ENCODE measurements at places on chromosomes 1 and 21.
A peak's percentile ranks its signal among the peaks of the same experiment; 100 is the strongest.

DNA sequence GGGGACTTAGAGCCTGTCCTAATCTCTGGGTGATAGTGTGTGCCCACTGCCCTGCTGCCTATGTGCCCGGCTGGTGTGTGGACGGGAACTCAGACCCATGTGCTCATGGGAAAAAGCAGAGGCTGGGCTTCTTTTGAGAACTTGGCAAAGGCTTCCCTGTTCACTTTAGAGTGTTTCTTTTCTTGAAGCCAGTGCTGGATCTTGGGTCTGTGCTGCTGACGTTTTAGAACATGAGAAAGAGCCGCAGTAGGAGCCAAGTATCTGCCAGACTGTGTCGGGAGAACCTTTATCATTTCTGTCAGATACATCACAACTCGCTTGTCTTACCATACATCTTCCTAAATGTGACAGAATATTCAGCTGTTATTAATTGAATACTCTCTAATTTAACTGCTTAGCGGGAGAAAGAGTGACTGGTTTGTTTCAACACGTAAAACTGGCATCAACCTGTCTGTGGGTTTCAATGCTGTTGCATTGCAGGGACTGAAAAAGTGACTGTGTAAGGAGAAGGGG, 195.2 kb downstream of the PBX1 start:
- peak; percentile 92 for DNase-seq

- no peak for DNase-seq
Observed at GRCh38 chr1:221776495-221777301, 34.8 kb upstream of the DUSP10 start.

- DNase-seq = peak; percentile 38
Observed at GRCh38 chr1:97427371-97427770, 493.5 kb downstream of the DPYD start.

- peak; percentile 48 for DNase-seq
Observed at GRCh38 chr1:241821363-241821762, 26.6 kb upstream of the EXO1 start.

GRCh38 chr1:214021321-214021720, 33.5 kb downstream of the PROX1 start:
- DNase-seq = no peak

- no peak for DNase-seq
Observed at GRCh38 chr1:156848461-156849150, 10.3 kb downstream of the INSRR start.

GRCh38 chr1:212133319-212133718, 97.8 kb downstream of the DTL start:
- no peak for DNase-seq

- no peak for DNase-seq
Observed at GRCh38 chr1:74953622-74954021, 180.6 kb upstream of the LHX8 start.

DNA sequence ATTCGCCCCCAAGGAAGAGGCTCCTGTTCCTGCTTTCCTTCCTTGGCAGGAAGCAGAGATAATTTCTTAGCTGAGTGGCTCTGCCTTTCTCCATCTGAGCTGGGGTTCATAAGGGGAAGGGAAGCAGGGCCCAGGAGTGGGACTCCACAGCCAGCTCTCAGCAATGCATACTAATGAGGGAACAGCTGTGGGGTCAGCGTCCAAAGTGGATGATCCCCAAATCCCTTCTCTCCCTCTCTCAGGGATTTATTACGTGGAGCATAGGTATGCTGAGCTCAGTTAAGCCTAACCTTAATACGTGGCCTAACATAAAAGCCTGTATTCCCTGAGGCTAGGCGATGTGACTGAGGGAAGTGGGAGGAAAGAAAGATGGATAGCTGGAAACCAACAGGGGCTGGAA, 87.3 kb upstream of the CTTNBP2NL start:
- no peak for DNase-seq

DNA sequence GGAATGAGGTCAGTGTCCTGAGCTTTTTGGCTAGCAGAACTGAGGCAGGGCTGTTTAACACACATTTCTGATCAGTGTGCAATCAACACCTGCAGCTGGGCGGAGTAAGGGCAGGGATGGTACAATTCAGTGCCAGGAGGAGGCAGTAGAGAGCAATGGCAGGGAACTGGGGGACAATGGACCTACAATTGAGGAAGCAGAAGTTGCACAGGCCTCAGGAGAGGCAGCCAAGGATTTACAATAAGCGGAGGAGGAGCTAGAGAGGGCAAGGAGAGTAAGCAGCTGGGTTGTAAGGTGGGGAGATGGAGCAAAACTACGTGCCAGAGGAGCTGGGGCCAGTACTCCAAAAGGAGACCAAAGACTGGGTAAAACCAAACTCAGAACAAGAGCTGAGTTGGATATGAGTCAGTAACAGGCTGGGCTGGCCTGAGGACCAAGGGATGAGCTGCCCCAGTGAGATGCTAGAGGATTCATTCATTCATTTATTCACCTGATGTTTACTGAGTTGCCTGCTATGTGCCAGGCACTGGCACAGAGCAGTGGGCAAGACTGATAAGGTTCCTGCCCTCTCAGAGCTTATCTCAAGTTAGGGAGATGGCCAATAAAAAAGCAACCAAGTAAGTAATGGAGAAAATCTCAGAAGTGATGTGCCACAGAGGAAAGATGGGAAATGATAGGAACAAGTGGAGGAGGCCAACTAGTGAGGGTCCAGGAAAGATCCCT, 10.4 kb upstream of the GALE start:
- DNase-seq = no peak

DNA sequence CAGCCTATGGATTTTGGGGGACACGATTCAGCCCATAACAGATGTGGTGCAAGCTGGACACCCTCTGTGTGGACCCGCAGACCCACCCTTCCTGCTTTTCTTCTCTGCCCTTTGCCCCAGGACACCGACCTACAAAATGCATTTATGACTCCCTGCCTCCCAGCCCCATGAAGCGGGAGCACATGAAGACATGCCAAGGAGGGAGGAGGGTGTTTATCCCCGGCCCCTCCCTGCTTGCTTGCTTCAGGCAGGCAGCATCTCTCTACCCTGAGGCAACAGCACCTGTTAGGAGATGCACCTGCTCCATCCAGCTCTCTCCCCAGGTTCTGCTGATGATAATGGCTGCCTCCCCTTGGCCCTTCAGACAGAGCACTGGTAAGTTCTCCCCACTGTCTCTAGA, 187.5 kb downstream of the PSMG1 start:
- DNase-seq = no peak

- DNase-seq = no peak
Observed at GRCh38 chr21:14975136-14975919, 89.5 kb downstream of the NRIP1 start.

DNA sequence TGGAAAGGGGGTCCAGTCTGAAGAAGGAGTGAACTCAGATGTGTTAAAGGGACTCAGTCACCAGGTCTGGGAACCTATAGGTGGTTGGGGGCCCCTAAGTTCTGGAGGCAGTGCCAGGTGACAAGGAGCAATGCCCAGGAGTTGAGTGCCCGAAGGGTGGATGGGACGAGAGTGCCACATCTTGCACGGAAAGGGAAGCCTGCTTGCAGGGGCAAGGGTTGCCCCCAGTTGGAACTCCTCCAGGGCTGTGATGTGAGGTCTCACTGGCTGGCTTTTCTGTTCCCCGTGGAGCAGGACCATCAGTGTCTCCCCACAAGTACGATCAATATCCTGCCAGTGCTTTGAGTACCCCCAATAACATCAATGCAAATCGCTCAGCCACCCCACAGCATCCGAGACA, 107.3 kb downstream of the TOMM20 start:
- DNase-seq = no peak

DNA sequence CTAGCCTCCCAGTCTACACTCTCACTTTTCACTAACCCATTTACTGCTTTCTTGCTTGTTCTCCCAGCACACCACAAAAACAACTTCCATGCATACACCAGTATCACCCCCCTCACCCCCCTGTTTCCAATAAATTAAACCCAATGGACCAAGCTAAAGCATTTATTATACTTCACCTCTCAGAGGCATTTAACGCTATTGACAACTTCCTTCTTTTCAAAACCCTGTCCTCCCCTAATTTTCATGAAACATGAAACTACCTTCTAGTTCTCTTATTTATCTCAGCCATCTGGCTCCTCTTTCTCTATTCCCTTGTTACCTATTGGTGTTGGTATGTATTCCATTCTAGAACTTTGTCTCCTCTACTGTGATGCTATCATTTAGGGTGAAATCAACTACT, 32.3 kb downstream of the PTPRC start:
- DNase-seq = no peak

GRCh38 chr1:183842795-183843144, 37.9 kb downstream of the RGL1 start:
- DNase-seq = no peak

GRCh38 chr1:200179781-200180160, 152.3 kb downstream of the NR5A2 start:
- no peak for DNase-seq

- peak; percentile 30 for DNase-seq
Observed at GRCh38 chr1:71494163-71494562, 413.3 kb upstream of the ZRANB2 start.

DNA sequence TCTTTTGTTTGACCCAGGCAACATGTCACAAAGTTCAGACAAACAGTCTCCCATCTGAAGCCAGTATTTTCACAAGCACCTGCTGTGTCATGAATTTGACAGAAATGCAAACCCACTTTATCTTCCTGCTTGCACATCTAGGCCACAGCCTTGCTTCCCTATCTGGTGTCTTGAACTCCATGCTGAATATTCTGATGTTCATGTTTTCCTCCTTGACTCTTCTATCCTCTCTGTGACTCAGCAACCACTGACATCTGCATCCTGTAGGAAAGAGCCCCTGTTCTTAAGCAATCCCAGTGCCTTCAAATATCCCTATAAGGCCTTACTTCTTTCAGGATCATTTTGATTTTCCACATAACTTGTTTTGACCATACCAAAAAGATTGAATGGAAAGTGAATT, 6.5 kb downstream of the CD55 start:
- DNase-seq = peak; percentile 98

DNA sequence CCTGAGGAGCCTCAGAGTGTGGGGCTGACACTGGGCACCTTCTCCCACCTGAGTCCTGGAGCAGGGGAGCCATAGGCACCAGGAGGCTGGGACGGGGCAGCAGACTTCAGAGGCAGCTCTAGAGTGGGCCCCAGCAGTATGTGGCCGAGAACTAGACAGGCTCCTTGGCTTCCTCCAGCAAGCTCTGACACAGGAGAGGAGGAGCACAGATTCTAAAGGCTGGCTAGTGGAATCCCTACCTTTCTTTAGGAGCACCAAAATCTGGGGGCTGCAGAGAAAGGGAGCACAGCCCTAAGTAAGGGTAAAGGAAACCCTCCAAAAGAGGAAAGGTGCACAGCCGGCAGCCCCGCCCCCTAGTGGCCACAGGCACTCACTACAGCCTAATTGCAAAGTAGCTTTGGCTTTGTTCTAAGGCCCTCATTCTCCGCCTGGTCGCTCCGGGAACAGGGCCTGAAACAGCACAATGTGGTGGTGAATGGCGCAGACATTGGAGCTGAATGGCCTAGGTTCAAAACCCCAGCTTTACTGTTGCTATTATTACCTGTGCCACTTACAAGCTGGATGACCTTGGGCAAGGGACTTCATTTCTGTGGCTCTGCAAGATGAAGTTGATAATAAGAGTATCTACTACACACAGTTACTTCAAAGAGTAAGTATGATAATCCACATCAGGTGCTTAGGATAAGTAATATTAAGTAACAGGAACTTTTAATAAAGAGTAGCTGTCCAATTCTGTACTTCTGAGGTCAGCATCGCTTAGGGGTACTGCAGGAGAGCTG, 8.8 kb upstream of the GUCA2A start:
- no peak for DNase-seq

GRCh38 chr1:172399756-172400721, 20.4 kb upstream of the C1orf105 start:
- no peak for DNase-seq

- DNase-seq = no peak
Observed at GRCh38 chr21:38577887-38578286, 79.6 kb upstream of the ERG start.

GRCh38 chr1:27428316-27429028, 36.0 kb downstream of the GPR3 start:
- no peak for DNase-seq

- DNase-seq = no peak
Observed at GRCh38 chr1:32377541-32378220, 15.3 kb downstream of the TSSK3 start.

DNA sequence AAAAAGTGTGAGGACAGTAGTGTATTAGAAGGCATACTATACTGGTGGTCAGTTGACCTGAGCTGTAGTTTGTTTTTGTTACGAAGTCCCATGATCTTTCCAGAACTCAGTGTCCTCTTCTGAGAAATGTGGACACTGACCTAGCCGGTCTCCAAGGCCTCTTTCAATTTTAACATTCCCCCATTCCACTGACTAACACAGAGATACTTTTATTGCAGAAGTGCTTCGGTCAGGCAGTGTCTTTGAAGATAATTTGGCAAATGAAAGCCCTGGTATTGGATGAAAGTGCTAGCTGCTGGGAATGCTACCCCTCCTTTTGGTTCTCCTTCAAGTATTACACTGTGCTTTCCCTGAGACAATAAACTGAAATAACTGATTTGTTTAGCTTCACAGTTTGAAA, 89.4 kb downstream of the LMO4 start:
- no peak for DNase-seq

DNA sequence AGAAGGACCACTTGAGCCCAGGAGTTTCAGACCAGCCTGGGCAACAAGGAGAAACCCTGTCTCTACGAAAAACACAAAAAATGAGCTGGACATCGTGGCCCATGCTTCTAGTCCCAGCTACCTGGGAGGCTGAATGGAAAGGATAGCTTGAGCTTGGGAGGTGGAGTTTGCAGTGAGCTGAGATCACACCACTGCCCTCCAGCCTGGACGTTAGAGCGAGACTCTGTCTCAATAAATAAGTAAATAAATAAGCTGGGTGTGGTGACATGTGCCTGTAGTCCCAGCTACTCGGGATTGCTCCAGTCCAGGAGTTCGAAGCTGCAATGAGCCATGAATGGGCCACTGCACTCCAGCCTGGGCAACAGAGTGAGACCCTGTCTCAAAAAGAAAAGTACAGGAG, 3.6 kb downstream of the AKR1A1 start:
- no peak for DNase-seq

- no peak for DNase-seq
Observed at GRCh38 chr1:189312499-189312898, 1165.2 kb downstream of the BRINP3 start.

- peak; percentile 28 for DNase-seq
Observed at GRCh38 chr1:150875197-150876118, 941 bp downstream of the ARNT start.

DNA sequence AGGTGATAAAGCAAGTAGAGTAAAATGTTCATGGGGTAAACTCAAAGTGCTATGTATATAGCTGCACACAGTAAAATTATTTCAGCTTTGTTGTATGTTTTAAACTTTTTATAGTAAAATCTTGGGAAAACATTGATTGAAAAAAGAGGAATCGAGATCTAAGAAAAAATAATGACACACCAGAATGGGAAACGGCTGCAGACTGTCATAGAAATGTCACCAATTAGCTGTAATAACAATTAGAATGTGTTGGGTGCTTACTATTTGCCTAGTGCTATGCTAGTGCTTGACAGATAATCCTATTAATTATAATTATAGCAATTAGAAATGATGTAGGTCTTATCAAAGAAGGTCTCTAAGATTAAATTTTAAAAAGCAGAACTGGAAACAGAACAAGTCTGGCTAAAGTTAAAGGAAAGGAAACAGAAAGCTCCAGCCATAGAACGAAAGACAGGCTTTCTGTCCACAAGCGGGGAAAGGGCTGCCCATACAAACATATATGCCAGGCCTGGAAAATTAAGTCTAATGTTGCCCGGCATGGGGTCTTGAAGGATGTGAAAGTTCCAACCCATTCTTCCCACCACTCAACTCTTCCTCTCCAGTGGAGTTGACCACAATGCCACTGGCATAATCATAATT, 5.0 kb downstream of the PCNX2 start:
- DNase-seq = no peak

GRCh38 chr1:99681583-99681982, 35.7 kb downstream of the PALMD start:
- DNase-seq = no peak

GRCh38 chr1:224378855-224379631, 22.4 kb downstream of the CNIH4 start:
- DNase-seq = no peak

Data from amniotic epithelial cell (primary cell).